Calu3 (cell line): ENCODE measurements at places on chromosomes 5 and 9. TPM values are rescaled to one million over a fixed set of nuclear protein-coding genes. Genes with fewer than 3 reads are reported as not detected.

The CD74 gene
- 773 and 1,091 TPM in 2 replicates for total RNA-seq

The SLC46A2 gene
- not detected in 2 replicates for total RNA-seq

DNA sequence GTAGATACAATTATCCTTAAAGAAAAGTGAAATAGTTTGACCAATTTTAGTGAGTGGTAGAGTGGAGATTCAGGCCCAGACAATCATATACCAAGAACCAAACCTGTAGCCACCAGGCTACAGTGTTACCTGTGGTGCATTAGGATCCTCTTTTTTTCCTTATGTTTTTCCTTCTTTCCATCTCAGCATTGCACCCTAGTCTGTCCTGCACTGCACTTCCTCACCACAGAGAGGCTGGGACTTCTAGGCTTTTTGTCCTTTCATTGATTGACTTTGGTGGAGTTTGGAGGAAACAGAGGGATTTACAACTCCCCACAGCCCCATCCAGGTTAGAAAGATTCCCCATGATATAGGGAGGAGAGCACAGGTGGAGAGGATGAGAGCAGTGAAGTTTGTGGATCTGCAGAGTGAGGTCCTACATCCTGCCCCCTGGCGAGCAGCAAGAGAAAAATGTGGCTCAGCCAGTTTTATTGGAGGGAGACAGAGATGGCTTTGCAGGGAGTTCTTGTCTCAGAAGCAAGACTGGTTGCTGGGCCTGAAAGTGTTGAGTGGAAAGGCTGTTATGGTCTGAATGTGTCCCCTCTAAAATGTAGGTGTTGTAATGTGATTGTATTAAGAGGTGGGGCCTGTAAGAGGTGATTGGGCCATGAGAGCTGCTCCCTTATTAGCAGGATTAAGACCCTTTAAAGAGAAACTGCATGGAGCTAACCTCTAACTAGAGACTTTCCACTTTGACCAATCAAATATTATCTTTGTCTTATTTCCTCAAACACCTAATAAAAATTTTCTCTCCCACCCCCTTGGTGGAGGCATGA is 36.2 kb downstream of the KIF4B start:
- peak; percentile 29 for DNase-seq
- H3K4me3 ChIP-seq, result no peak overlapping the region
- peaks cover 45% of the 10 kb centered on the region for H3K27me3 ChIP-seq
- no peak overlapping the region for H3K27ac ChIP-seq
- no peaks in the 10 kb centered on the region for H3K4me1 ChIP-seq

DNA sequence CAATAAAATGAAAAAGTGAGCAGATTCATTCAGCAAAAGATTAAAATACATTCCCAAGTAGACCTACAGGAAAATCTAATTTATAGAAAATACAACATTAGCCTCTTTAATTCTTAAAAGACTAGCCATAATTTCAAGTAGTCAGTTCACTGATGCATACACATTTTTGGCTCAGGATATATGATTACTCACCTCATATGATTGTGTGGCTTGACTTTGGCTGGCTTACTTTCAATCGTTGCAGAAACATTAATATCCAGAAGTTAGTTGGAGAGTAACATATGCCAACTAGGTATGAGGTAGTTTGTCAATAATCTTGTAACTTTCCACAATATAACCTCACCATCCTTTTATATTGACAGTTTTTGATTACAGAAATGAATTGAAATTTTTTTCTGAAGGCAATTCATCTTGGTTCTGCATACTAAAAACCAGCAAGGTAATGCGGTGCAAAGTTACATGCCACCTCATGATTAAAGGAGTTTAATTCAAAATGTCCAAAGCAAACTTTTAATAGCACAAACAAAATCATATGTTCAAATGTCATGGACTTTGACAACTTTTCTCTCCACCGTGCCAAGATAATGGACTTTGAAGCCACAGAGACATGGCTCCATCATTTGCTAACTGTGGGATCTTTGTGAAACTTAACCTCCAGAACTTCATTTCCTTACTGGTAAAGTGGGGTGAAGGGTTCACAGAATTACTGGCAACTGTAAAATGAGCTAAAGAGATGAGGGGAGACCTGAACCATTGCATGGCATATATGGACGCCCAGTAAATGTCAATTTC is 76.6 kb upstream of the PAM start:
- no peaks in the 10 kb centered on the region for H3K36me3 ChIP-seq
- peaks cover 12% of the 10 kb centered on the region for H3K27me3 ChIP-seq
- no peak for DNase-seq
- no peak overlapping the region for H3K4me3 ChIP-seq

GRCh38 chr9:4933177-4933576 is 51.9 kb upstream of the JAK2 start:
- H3K27ac ChIP-seq, result no peak overlapping the region
- no peaks in the 10 kb centered on the region for H3K4me1 ChIP-seq
- DNase-seq, result no peak
- no peaks in the 10 kb centered on the region for H3K27me3 ChIP-seq

GRCh38 chr5:17947029-17947428 is 312.8 kb downstream of the TAF11L14 start:
- H3K4me1 ChIP-seq, result no peaks in the 10 kb centered on the region
- no peaks in the 10 kb centered on the region for H3K36me3 ChIP-seq
- H3K27ac ChIP-seq, result no peak overlapping the region
- no peak for DNase-seq

DNA sequence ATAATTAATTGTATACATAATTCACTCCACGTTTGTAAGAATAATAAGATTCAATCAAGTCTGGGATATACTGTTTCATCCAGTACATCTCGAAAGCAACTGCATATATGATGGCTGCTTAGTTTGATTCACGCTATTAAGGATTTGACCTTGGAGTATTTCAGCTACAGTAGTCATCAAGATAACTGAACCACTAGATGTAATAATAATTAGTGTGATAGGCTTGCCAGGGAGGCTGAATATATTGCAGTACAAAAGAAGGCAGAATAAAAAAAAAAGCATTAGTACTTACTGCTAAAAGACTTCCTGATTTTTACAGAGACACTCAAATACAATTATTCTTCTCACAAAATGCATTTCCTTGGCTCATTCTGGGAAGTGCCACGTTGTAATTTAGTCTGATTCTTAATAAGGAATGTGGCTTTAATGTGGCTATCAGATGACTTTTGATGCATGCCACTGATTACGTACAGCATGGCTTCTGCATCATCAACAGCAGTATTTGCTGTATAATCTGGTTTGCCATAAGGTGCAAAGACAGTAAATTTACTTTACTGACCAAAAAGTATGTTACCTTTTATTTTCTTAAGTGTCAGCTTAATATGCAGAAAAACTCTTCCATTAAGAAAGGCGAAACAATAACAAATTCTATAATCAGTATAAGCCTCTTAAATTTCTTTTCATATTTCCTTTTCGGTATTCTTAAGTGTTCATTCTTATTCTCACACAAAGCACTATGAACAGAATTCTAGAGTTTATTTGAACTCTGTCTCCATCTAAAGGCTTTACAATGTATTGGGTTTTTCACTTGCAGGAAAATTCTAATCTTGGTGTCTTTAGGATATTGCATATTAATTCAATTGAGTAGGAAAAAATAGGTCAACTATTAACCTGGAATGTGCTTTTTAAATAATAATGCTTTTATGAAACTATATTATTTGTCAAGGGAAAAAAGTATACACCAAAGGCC is 166.4 kb downstream of the SLF1 start:
- no peak overlapping the region for H3K27ac ChIP-seq
- no peak for DNase-seq
- H3K36me3 ChIP-seq, result no peaks in the 10 kb centered on the region
- no peak overlapping the region for H3K4me3 ChIP-seq
- peaks cover 8% of the 10 kb centered on the region for H3K4me1 ChIP-seq
